T-cell (primary cell): ENCODE measurements at places on chromosomes 5 and 9.

- no peaks in the 10 kb centered on the region for H3K36me3 ChIP-seq
- no peak overlapping the region for H3K4me3 ChIP-seq
- H3K27ac ChIP-seq, result no peak overlapping the region
These were observed 9.7 kb upstream of the TRIO start for GRCh38 chr5:14133394-14133793.

- H3K4me3 ChIP-seq, result no peak overlapping the region
- DNase-seq, result no peak
- no peak overlapping the region for H3K27ac ChIP-seq
- no peaks in the 10 kb centered on the region for H3K36me3 ChIP-seq
- peaks cover 11% of the 10 kb centered on the region for H3K4me1 ChIP-seq
These were observed 50.6 kb downstream of the DMRT1 start for GRCh38 chr9:892123-892522.

- H3K4me3 ChIP-seq, result no peak overlapping the region
- no peaks in the 10 kb centered on the region for H3K36me3 ChIP-seq
- no peaks in the 10 kb centered on the region for H3K4me1 ChIP-seq
- no peak overlapping the region for H3K27ac ChIP-seq
These were observed 101.9 kb downstream of the HTR1A start for GRCh38 chr5:63860379-63860778.

DNA sequence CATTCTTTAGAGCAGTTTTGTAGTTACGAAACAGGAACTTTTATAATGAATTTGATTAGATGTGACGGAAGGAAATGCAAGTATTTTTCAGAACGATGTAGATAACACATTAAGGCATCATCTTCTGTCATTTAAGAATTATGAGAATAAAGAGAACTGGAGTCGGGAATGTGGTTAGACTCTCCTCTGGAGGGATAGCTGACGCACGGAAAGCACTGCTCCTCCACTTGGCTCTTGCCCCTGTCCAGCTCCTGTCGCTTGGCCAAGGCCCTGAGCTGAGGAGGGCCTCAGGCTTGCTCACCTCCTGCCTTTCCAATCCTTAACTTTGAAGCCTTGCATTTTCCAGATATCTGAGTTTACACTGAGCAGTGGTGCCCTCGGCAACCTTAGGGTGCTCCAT is 60.5 kb downstream of the MAP1B start:
- no peak overlapping the region for H3K27ac ChIP-seq
- no peaks in the 10 kb centered on the region for H3K36me3 ChIP-seq
- H3K4me1 ChIP-seq, result no peaks in the 10 kb centered on the region
- no peak overlapping the region for H3K4me3 ChIP-seq
- no peak for DNase-seq

- no peak overlapping the region for H3K4me3 ChIP-seq
- H3K27ac ChIP-seq, result no peak overlapping the region
- no peaks in the 10 kb centered on the region for H3K4me1 ChIP-seq
These were observed 77.4 kb downstream of the NR2F1-AS1 start for GRCh38 chr5:93503598-93504067.
